Fibroblast of skin of right biceps (primary cell): ENCODE measurements at places on chromosomes 4 and X.

GRCh38 chrX:49812177-49812576, 16.9 kb upstream of the PAGE4 start:
- DNase-seq: no peak

DNA sequence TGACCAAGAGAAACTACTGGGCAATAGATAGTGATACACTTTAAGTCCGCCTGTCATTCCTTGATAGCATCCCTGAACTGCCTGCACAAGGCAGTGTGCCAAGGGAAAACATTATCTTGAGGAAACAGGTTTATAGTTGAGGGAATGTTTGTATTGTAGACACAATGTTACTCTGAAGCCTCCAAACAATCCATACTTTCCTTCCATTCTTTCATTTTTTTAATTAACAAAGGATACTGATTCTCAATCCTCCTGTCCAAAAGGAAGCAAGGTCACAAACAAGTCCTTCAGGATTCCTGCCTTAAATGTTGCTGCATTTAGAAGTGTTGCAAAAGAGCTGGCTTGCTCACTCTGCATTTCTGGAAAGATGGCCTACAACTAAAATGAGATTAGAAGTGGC, 61.7 kb upstream of the PRSS48 start:
- no peak for DNase-seq

- no peak for DNase-seq
Measured at GRCh38 chr4:162706632-162707031, 460.1 kb downstream of the NAF1 start.

DNA sequence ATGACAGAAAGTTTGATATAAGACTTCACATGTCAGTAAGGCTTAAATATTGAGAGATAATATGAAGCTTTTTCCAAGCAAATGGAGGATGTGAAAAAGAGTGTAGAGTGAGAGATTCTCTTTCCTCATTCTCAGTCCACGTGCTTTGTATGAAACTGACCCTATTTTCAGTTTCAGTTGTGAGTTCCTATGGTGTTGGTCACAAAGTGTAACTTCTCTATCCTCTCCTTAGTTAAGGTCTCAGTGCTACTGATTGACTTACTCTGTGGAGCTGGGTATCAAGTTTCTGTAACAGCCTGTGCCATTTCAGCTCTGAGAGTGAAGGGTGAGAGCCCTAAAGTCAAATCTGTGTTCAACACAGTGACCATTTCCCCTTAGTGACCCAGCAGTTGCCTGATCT, 277.2 kb downstream of the EPHA5 start:
- DNase-seq: no peak

DNA sequence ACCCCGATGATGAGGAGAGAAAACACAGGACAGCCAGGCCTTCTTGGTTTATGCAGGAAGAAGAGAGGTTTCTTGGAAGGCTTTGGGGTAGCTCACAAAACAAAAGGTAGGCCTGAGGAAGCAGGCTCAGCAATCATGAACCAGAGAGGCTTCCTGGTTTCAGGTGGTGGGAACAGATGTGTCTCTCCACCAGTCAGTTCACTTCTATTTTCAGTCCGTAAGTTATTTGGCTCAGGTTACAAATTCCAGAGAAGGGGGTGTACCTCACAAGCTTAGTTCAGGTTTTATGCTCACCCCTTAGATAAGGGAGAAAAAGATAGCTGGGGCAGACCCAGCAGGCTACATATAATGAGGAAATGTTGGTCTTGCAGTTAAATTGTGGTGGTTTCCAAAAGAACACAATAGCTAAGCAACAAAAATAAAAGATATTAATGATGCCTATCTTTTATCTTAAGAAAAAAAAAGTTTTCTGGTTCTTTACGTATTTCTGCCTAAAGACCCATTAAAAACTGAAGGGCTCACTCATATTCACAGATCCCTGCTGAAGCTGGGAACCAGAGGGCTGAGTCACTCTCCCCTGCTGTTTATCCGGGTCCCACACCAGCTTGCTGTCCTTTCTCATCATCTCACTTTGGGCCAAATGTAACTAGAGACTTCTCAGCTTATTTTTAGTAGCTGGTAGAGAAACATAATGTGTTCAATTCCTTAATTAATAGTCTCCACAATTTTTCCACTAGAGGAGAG, 177.0 kb downstream of the CAMK2D start:
- DNase-seq: peak; percentile 81

- DNase-seq: peak; percentile 42
Measured at GRCh38 chr4:100742045-100742444, 224.2 kb upstream of the EMCN start.

GRCh38 chrX:31715675-31716074, 643.8 kb upstream of the FTHL17 start:
- no peak for DNase-seq

DNA sequence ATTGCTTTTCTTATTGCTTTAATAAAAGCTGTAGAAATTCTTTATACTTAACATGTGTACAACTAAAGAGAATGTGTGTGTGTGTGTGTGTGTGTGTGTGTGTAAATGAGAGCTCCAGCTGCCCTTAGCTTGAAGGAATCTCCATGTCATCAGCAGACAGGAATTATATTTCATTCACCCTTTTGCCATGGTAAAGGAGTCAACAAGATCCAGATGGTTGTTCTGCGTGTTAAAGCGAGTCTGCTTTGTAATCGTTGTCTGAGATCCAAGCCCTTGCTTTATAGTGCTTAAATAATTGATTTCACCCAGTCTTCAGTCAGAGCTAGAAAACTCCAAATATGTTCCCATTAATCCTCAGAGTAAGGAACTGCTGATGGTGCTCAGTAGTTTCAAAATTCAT, 285.5 kb downstream of the PDGFC start:
- DNase-seq: peak; percentile 97

- peak; percentile 41 for DNase-seq
Measured at GRCh38 chrX:13094828-13095341, 50.5 kb upstream of the FAM9C start.

DNA sequence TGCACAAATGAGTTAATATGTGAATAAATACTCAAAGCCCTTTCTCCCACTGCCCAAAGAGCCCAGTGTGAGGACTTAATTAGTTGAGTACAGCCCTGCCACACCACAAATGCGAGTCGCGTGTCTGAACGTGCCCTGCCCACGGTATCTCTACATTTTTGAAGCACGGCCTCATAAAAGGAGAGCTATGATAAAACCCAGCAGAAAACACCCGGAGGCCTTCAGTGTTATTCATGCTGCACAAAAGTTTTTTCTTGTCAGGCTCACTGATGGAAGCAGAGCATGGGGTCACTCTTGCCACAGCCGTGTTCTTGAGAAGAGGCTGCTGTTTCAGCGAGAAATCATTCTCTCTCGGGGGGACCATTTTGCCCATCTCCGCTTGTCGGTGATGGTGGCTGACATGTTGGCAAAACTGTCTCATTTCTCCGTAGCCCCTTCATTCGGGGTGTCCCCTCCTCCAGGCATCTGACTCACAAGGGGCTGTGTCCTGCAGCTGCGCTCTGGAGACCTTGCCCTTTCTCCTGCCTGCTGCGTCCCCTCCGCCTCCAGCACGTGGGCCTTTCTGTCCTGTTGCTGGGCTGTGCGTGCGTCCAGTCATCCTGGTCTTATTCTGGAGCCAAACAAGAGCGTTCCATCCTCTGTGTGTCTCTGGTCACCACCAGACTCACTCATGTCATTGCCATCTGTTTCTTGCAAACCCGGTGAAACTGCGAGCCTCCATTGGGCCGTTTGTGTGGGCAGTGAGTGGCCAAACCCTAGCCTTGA, 88.8 kb downstream of the SORCS2 start:
- DNase-seq: peak; percentile 76

- DNase-seq: peak; percentile 60
Measured at GRCh38 chr4:168854350-168854921, 155.6 kb downstream of the CBR4 start.

GRCh38 chrX:43423876-43424275, 232.2 kb upstream of the MAOA start:
- no peak for DNase-seq

- DNase-seq: peak; percentile 73
Measured at GRCh38 chrX:7927259-7928167, at the start of gene PNPLA4. Gene PNPLA4 (minus strand): TSS chrX:7927413. CDS start chrX:7926119, 1,294 bp downstream.

DNA sequence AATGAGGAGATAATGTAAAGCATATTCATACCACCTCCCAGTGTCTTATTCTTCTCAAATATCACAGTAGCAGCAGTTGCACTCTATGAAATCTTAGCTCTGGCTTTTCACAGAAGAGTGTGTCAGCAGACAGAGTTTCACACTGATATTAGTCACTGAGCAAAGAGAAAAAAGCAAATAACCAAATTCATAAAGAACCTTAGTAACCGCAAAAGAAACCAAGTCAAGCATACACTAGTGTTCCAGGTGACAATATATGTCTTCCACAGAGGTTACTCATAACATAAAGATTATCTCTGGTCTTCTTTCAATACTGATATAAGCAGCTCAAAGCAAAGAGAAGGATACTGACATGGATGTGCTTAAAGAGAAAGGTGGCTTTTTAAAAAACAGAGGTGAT, 181.7 kb upstream of the EDNRA start:
- no peak for DNase-seq

DNA sequence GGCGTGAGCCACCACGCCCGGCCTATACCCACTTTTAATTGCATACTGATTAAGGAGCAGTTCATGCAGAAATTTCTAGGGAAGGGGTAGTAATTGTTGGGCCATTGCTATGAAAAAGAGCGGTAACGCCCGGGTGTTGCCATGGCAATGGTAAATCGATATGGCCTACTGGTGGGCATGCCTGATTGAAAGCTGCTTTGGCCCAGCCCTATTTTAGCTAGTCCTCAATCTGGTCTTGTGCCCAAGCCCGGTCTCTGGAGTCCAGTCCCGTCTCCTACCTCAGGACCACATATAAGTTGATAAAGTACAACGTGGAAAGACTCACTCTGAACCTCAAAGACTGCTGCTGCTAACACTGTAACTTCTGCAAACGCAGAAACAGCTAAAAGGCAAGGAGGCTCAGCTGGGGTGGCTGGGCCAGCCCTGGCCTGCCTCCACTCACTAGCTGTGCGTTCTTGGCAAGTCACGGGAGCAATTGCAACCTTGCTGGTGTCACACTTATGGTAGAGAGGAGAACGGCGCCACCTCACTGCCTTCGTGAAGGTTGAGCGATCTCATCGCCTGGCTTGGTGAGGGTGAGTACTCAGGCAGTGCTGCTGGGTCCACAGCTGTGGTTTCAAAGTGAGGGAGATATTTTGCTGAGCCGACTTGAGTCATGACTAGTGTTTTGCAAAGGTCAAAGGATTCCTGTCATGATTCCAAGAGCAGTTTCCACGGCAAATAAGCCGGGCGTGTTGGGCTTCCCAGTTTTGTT, 57.0 kb upstream of the GRPEL1 start:
- DNase-seq: peak; percentile 81

DNA sequence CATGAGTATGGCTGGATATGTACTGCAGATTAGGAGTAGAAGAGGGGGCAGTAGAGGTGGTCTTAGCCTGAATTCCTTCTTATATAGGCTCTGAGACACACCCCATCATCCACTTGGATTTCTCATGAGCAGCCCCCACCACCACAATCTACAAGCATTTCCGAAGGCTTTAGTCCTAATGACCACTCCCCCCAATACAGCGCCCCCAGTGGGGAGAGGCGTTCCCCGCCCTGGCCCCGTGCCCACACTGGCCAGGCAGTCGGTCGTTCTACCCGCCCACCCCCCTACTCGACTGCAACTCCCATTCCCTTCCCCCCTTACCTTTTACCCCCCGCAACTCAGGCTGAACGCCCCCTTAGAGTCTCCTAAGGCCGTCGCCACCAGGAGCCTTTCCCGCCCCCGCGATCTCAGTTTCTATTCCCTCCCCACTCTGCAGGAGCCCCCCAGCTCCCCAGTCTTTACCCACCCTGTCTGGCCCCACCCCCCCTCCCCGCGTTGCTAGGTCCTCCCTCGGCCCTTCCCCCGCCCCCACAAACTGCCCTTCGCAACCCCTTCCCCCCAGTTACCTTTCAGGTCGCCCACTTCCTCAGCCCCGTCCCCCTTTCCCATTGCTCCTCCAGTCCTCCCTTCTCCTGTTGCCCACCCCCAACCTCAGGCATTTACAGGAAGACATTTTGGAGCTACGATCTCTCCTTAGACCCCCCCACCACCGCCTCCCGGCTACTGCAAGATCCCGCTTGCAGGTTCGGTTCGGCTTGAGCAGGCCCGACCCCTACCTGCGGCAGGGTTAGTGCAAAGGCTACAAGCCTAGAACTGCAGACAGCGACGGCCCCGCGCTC, 468 bp downstream of the ZMYM3 start:
- peak; percentile 53 for DNase-seq

- no peak for DNase-seq
Measured at GRCh38 chr4:15010038-15010585, 7.8 kb downstream of the CPEB2 start.

- peak; percentile 35 for DNase-seq
Measured at GRCh38 chr4:5710065-5710960, 688 bp upstream of the EVC start.

GRCh38 chr4:56937262-56937661, 29.6 kb downstream of the REST start:
- DNase-seq: peak; percentile 94

- peak; percentile 85 for DNase-seq
Measured at GRCh38 chrX:10240918-10241317, 84.1 kb downstream of the CLCN4 start.

DNA sequence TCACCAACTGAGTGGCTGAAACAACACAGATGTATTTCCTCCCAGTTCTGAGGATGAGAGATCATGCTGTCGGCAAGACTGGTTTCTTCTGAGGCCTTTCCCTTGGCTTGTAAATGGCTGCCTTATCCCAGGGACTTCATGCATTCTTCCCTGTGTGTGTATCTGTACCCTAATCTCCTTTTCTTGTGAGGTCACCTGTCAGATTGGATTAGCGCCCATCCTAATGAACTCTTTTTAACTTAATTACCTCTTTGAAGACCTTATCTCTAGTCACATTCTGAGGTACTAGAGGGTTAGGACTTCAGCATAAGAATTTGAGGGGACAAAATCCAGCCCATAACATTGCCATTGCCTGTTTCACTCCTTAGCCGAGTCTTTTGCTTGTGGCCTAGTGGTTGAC, 59.5 kb upstream of the TMEM150C start:
- DNase-seq: no peak

DNA sequence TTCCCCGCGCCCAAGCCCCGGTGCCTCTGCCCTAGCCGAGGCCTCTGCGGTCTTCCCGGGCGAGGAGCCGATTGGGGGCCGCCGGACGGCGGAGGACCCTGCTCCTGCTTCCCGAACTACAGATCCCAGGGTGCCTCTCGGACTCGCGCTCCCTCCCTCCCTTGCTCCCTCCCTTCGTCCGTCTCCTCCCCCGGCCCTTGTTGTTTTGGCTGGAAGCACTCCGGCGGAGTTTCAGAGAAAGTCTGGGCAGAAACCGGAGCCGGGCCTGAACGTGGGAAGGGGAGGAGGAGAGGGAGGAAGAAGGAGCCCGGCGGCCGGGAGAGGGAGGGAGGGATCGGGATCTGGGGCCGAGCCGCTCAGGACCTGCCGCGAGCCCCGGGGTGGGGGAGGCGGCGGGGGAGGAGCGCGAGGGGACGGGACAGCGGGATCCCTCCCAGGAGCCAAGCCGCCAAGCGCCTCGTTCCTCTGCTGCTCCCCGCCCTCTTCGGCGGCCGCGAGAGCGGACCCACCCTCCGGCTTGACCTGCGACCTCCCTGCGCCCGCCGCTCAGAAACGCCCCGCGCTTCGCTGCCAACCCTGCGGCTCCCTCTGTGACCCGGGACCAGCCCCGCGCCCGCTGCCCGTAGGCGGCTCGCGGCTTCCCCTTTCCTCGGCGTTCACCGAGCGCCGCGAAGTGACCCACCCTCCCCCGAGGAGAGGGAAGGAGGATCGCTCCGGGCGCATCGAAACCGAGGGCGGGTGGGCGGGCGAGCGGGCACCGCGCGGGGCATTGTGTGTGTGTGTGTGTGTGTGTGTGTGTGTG, 496 bp upstream of the GAB1 start:
- DNase-seq: peak; percentile 90
